NCI-H774 (cell line): ENCODE measurements at places on chromosomes 2 and 18.

DNA sequence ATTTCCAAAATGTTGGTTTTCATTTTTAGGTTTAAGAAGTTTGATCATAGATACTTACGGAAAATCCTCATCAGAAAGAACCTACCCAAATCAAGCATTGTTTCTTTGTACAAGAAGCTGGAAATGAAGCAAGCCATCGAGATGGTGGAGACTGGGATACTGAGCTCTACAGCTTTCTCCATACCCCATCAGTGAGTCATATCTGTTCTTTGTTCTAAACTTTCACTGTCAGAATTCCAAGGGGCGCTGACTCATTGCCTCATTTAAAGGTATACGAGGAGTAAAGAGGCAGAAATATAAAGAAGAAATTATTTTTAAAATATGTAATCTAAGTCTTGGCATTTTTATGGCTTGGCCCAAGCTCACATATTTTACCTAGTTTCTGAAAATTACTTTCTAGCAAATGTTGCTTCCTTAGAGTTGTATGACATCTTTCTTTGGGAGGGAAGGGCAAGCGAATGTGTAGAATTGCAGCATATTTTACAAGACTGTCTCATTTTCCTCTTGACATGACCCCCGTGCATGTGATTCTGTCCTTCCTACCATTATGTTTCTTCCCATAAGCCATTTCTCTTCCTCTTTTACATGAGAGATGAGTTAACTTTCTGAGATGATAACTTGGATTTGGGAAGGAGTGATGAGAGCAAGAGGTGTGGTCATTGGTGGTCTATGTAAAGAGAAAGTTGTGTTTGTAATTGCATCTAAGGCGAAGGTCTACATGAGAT is 41.2 kb downstream of the SLC9A4 start:
- DNase-seq = no peak

- DNase-seq = no peak
Observed at GRCh38 chr2:113190871-113191270, 17.1 kb downstream of the PSD4 start.

DNA sequence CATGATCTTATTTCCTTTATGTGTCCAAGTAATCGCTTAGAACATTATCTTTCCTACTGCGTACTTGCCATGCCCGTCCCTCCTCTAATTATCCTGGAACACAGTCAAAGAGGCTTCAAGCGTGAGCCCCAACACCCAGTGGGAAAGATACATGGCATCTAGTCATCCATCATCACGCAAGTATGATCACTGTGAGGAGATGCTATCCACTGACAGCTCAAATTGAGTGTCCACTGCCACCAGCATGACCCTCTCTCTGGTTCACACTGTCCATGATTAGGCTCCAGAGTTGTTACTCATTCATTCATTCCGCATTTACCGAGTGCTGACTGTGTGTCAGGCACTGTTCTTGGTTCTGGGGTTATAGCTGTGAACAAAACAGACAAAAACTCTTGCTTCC is 124.6 kb downstream of the COPS8 start:
- DNase-seq = no peak

GRCh38 chr18:45357686-45358470 is 257.4 kb upstream of the SLC14A2 start:
- peak; percentile 33 for DNase-seq

DNA sequence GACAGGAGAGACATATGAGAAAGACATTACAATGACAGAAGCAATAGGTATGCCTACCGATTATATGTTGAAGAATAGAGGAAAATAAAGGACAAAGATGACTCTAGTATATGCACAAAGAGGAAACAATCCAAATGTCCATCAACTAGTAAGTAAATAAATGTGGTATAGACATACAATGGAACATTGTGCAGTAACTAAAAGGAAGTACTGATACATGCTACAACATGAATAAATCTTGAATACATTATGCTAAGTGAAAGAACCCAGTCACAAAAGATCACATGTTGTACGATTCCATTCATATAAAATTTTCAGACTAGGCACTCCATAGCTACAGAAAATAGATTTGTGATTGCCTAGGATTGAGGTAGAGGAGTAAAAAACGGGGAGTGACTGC is 28.5 kb upstream of the PGAP1 start:
- DNase-seq = no peak

DNA sequence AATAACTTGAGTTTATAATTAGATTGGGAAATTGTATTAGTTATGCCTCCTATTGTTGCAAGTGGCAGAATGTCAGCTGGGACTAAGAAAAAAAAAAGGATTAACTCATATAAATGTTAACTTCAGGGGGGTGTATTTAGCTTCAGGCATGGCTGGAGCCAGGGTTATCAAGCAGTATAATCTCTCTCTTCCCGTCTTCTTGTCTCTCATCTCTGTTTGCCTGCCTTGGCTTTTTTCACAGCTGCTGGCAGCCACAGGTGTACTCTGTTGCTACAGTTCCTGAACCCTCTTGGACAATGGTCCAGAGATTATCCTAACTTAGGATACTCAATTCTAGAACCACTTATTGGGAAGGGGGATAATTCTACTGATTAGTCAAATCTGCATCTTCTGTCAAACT is 370.7 kb upstream of the MEX3C start:
- no peak for DNase-seq

- peak; percentile 54 for DNase-seq
Observed at GRCh38 chr2:133561045-133561852, 7.0 kb downstream of the NCKAP5 start.

DNA sequence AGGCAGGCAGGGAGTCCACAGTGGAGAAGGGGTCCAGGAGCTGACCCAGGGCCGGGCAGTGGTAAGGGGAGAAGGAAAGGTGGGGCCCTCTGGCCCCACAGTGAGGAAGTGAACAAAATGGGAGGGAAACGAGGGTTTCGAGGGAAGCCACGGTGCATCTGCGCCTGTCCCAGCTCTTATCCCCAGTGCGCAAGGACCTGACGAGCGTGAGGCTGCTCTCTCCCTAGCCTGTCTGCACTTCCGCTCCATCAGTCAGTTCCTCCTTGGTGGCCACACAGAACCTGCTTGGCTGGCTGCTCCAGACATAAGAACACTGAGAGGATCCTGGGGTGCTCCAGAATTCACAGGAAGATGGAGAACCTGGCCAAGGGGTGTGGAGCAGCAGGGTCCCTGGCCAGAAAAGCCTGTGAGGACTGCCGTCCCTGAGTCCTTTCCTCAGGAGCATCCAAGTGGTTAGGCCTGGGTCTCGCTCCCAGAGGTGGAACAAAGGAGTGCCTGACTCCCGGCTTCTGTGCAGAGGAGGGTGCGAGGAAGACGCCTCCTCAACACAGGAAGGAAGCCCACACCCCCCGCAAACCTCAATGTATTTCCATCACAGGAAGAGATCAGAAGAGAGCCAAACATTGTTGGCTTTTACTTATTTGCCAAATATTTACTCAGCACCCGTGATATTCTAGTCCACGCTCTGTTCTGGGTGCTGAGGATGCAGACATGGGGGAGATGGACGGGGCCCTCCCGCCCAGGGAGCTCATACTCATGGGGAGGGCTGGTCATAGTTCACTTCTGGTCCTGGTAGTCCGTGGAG is 43.7 kb upstream of the SEMA4C start:
- no peak for DNase-seq

GRCh38 chr2:55618275-55619055 is 1.0 kb upstream of the PPP4R3B start:
- DNase-seq = peak; percentile 14

- DNase-seq = no peak
Observed at GRCh38 chr2:67997903-67998302, 64.9 kb downstream of the C1D start.

GRCh38 chr18:34990597-34990996 is 50.6 kb upstream of the MAPRE2 start:
- no peak for DNase-seq

DNA sequence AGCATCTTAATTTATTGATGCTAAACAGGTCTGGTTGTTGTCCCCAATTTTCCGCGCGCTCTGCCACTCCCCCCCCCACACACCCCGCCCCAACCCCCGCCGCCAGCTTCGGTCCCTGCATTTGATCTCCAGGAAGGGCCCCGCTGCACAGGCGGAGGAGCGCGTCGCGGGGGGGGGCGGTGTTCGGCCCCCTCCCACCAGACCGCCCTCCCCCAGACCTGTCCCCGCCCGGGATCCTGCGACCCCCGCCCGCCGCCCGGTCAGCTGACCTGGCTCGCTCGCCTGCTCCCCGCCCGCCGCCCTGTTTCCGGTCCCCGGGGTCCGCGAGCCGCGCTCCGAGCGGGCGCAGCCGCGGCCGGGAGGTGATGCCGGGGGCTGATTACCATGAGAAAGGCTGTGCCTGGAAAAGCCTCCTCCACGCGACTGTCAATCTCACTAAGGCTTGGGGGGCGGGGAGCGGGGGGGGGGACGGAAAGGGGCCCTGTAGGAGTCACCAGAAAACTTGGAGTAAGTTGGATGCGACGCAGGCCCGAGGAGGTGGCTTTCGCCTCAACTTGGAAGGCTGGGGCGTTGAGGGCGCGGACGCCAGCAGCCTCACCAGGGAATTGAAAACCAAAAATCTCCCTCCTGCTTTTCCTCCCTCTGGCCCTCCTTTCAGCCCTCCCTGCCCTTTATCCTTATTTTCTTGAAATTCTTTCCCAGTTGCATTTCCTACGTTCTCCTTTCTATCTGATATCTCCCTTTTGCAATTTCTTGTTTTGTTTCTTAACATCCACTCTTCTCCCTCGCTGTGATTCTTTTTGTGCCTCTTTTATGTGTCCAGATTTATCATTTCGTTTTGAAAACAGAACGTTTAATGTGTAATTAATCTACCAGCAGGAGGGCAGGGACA is 4.4 kb upstream of the ZEB2 start:
- DNase-seq = peak; percentile 24

- no peak for DNase-seq
Observed at GRCh38 chr2:128642821-128643220, 324.2 kb upstream of the HS6ST1 start.

DNA sequence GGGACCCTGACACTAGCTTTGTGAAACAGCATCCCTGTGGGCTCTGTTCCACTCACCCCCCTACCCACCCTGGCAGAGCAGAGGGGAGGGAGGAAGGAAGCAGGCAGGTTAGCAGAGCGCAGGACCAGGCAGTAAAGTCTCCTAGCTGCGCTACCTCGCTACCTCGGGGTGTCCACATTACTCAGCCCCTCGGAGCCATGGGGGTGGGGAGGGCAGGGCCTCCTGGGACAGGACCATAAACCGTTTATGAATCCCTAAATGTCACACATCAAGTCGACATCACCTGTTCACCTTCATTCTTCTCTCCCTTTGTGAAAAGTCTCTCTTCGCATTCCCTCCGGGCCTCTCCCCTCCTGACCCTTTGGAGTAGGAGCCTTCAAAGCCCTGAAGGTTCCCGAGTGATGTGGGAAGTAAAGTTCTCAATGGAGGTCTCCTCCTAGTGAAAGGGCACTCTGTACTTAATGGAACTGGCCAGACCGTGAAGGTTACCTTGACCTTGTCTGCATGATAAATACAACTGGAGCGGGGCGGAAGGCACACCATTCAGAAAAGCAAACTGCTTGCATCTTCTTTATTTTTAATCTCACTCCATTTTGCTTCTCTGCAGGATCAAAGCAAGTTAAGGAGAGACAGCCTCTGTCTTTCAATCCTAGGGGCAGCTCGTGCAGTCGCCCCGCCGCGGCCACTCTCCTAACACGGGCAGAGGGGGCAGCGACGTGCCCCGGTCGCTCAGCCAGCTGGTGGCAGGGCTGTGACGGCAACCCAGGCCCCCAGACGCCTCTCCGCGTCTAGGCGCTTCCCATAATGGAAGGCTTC is 23.7 kb upstream of the SMAD7 start:
- no peak for DNase-seq

DNA sequence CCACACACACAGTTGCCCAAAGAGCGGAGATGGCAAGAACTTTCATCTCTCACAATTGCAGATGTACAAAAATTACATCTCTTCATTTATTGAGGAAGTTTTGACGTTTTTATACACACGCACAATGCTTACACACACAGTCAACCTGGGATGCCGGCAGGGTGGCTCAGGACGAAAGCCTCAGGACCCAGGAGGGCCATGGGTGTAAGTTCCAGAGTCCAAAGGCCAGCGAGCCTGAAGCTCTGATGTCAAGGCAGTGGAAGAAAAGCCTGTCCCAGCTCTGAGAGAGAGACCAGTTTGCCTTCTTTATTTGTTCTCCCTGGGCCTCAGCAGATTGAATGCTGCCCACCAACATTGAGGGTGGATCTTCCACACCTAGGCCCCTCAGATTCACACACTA is 10.1 kb downstream of the AMER3 start:
- DNase-seq = no peak

DNA sequence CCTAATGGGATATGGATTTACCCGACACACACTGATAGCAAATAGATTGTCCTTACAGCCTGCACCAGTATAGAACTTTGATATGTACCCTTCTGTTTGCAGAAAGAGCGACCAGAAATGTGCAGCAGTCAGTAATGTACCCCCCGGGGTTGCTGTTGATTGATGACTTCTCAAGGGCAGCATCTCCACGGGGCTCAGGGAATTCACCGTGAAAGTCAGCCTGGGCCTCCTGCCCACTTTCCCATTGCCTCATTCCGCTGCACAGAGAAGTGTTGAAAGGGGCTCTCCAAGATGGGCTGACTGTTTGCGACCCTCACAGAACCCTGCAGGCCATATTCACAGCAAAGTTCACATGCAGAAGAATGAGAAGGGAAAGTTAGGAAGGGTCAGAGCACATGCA is 241.3 kb downstream of the PRKCE start:
- no peak for DNase-seq

DNA sequence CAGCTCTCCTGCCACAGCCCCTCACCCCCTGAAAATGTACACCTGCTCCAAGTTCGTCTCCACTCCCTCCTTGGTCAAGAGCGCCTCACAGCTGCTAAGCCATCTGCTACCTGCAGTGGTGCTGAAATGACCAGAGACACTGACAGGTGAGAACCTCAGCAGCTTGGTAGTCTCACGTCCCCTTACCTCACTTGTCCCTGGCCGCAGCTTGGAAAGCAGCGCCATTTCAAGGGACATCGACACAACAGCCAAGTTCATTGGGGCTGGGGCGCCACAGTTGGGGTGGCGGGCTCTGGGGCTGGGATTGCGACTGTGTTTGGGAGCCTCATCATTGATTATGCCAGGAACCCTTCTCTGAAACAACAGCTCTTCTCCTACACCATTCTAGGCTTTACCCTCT is 47.5 kb downstream of the ANKRD44 start:
- DNase-seq = no peak

DNA sequence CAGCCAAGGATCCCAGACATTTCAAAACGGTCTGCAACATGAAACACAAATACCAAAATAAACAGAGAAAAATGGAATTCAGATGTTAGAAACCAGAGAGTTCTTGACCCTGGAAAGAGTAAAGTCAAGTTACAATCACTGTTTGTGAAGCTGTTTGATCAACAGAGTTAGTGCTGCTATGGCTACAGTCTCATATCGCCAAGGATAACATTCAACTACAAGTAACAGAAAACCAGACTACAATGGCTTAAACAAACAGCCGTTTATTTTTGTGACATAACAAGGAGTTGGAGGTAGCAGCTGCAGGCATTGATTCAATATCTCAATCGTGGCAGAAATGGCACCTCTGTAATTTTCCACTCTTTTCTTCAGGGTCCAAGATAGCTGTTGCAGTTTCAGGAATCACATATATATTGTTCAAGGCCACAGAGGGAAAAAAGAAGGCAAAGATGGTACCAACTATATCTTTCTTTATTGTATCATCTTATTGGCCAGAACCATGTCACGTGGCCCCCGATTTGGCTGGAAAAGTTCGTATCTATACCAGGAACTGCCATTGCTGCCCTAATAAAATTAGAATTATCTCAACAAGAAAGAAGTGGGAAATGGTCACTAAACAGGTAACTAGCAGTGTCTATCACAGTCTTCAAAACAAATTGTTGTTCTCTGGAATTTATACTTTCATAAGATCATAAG is 17.7 kb upstream of the HNRNPLL start:
- DNase-seq = peak; percentile 48
